ENCODE measurements at places on chromosomes 16 and 17.

- peak; percentile 54 for DNase-seq
These were observed 4.4 kb upstream of the OR1F1 start for GRCh38 chr16:3183445-3184139.

DNA sequence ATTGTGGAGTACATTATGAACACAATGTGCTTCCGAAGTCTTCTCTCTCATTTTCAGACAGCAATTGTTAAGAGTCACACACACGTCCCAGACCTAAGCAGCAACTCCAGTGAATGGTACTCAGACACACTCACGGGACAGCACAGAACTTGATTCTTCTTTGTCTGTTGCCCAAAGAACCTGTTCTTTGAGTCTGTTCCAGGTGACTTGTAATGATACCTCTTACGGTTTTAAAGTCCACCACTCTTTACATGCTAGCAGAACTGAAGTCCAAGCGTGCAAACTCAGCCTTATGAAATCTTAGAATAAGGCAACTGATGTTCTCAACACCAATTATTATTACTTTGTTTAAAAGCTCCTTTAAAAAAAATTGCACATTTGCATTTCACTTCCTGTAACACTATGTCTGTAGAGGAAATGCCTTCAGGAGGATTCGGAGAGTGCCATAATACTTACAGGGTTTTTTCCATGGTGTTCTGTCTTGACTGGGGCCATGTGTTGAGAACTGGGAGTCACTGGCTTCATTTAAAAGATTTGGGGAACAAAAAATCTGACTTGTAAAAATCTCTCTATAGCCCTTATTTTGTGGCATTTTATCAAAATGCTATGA lies 48.1 kb downstream of the MARF1 start:
- peak; percentile 73 for DNase-seq

DNA sequence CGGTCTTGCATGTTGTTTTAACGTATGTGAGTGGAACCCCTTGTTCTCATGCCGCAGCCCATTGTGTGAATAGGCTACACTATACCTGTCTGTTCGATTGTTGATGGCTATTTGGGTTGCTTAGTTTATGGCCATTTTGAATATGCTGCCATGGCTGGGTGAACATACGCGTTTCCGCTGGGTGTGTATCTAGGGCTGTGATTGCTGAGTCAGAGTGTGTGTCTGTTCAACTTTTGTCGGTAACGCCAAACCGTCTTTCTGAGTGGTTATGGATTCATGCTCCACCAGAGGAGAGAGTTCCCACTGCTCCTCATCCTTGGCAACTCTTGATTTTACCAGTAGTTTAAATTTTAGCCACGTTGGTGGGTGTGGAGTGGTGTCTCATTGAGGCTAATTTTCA lies 77.0 kb downstream of the METRNL start:
- DNase-seq = no peak

DNA sequence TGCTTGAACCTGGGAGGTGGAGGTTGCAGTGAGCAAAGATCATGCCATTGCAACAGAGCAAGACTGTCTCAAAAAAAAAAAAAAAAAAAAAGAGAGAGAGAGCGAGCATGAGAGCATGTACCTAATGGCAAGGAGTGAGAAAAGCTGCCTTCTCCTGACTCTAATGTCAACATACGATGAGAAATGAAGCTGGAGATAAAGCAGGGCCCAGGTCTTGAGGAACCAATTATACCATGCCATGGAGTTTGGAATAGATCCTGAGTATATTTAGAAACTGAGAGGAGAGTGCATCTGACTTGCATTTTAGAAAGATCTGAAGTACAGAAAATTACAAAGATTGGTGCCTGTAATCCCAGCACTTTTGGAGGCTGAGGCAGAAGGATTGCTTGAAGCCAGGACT lies 3.8 kb upstream of the MAP2K6 start:
- no peak for DNase-seq

DNA sequence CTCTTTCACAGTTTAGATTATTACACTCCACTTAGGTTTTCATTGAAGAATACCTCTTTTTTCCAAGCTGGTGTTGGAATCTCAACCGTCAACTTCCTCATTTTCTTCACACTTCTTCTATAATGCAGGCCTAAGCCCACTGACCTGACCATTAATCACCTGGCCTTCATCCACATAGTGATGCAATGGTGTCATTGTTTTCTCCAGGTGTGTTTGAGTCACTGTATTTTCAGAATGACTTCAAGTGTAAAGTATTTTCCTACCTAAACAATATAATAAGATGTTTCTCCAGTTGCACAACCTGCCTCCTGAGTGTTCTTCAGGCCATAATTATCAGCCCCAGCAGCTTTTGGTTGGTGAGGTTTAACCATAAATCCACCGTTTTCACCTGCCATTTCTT lies 1675.1 kb downstream of the TP53TG3F start:
- no peak for DNase-seq

All from DMS53 (cell line).